ENCODE measurements at places on chromosomes 6 and 20. TPM values are rescaled to one million over a fixed set of nuclear protein-coding genes. Genes with fewer than 3 reads are reported as not detected.

Gene CST7
- total RNA-seq, result 11.5 TPM

DNA sequence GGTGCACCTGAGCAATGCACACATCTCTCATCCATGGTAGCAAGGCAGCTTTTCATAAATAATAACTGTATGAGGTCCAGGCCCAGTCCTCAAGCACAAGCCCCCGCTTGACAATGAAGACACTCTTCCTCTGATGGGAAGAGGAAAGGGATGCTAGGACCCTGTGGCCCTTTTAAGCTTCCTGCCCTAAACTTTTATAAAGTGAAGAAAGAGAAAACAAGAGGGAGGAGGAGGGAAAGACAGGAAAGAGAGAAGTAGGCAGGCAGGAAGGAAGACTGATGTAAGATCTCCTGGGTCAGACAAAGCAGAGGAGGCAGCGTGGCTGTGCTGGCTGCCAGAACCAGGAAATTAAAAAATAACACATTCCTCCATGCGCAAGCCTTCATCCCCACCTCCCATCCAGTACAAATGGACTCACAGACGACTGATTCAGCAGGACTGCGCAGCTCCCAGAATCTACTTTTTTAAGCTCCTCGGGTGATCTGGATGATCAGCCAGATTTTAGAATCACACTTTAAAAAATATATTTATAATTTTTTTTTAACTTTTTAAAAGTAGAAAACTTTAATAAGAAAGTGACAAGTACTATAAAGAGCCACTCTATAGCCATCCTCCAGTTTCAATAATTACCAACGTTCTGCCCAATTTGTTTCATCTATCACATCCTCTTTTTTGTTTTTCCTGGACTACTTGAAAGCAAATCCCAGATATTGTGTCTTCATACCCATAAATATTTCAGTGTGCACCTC, 16.5 kb downstream of the TNFAIP3 start:
- DNase-seq, result no peak

Gene LPIN3
- total RNA-seq, result 49.8 TPM

Gene PXDC1
- total RNA-seq, result 133 TPM

Gene CNR1
- total RNA-seq, result 16.7 TPM

Gene FAM83D
- 0.71 TPM for total RNA-seq

- DNase-seq, result no peak
These were observed 151.9 kb upstream of the SLC22A16 start for GRCh38 chr6:110628330-110628729.

DNA sequence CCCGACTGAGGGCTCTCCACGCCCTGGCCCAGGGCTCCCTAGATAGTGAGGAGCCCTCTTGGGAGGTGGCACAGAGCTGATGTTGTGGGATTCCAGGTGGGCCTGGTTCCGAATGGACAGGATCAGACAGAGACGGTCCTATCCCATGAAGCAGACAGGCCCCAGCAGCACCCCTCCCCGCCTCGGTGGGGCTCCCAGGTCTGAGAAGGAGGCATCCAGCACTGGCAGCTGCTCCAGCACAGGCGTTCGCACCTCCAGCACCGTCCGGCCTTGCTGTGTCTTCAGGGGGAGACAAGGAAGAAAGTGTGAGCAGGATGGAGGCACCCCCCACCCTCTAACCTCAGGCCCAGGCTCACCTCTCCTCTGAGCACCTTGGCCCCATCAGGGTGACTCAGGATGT, 28.7 kb downstream of the COL11A2 start:
- DNase-seq, result peak; percentile 79

Gene APMAP
- total RNA-seq, result 166 TPM

GRCh38 chr6:111536910-111537527, 54.0 kb upstream of the REV3L start:
- DNase-seq, result no peak

DNA sequence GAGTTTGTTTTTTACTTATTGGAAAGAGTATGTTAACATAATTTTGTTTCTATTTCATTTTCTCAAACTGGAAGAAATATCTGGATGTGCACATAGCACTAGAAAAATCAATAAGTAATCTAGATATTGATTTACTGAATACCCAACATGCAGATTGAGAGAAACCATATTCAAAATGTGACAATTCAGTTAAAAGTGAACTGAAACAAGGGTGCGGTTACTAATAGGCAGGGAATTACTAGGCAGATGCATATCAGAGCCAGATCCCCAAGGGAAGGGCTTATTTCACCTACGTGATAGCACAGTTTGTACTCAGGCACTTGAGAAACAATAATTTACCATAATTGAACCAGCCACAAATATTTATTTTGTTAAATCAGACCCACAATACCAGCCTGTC, 493.1 kb upstream of the FLRT3 start:
- DNase-seq, result no peak

GRCh38 chr6:109381061-109381746, 1.1 kb downstream of the CD164 start:
- DNase-seq, result no peak

Gene FKBP5
- 212 TPM for total RNA-seq

Gene RBCK1
- 60.1 TPM for total RNA-seq
